ENCODE measurements at places on chromosomes 16 and 17. TPM values are rescaled to one million over a fixed set of nuclear protein-coding genes. Genes with fewer than 3 reads are reported as not detected.
A peak's percentile ranks its signal among the peaks of the same experiment; 100 is the strongest.

TBC1D3K gene
- polyA plus RNA-seq, result not detected

PRAC1 gene
- not detected for polyA plus RNA-seq

MC1R gene
- polyA plus RNA-seq, result 4.3 TPM

BPTF gene
- polyA plus RNA-seq, result 107 TPM

C16orf92 gene
- polyA plus RNA-seq, result not detected

NOG gene
- 0.58 TPM for polyA plus RNA-seq

MPP2 gene
- polyA plus RNA-seq, result 33.5 TPM

DNA sequence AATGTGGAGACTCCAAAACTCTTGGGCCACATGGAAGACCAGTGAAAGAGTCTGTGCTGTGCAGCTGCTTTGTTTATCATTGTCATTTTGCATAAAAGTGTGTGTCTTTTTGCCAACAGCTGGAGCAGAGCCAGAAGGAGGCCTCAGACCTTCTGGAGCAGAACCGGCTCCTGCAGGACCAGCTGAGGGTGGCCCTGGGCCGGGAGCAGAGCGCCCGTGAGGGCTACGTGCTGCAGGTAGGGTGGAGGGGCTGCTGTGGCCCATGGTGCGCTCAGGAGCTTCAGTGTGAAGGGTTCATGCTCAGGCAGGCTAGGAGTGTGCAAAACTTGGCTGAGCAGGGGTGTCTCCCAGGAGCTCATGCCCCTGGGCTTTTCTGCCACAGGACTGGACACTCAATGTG lies 45.0 kb downstream of the PLD6 start:
- no peak for DNase-seq

GRCh38 chr16:85652431-85653221 lies 36.1 kb downstream of the GINS2 start:
- DNase-seq, result no peak

DNA sequence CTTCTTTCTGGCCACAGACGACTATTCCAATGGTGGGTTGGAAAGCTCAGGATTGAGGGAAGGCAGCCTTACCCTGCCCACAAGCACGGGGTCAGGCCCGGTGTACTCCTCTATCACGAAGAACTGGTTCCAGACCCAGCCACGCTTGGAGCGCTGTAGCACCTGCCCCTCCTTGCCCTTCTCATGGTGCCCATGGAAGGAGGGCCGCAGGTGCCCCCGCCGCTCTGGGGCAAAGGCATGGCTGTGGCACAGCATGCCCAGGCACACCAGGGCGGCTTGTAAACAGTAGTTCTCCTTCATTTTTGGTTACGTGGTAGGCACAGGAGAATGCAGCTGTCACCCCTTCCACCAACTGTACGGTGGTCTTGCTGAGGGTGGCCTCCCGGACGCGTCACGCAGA lies 117.3 kb downstream of the CDH11 start:
- no peak for DNase-seq

- no peak for DNase-seq
These were observed 115.4 kb downstream of the METRNL start for GRCh38 chr17:83194761-83195329.

GRCh38 chr17:7465597-7466275 lies 13.7 kb downstream of the ZBTB4 start:
- DNase-seq, result no peak

- no peak for DNase-seq
These were observed 41.1 kb upstream of the IL34 start for GRCh38 chr16:70605283-70605657.

DNA sequence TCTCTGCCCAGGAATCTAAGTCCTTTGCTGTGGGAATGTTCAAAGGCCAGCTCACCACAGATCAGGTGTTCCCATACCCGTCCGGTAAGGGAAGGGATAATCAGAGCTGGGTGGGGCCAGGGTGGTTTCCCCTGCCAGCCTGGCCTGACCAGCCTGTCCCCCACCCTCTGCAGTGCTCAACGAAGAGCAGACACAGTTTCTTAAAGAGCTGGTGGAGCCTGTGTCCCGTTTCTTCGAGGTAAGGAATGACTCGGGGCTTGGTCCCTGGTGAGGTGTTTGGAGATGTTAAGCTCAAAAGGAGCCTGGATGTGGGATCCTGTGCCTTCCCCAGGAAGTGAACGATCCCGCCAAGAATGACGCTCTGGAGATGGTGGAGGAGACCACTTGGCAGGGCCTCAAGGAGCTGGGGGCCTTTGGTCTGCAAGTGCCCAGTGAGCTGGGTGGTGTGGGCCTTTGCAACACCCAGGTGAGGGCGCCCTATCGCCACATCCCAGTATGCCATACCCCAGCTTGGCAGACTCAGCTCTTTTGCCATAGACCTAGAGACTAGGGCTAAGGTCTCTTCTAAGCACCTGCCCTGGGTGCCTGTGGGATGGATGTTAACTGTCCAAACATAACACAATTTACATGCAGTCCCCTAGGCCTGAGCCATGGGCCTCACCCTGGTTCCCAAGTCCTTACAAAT lies 997 bp downstream of the ACADVL start:
- DNase-seq, result no peak

DNA sequence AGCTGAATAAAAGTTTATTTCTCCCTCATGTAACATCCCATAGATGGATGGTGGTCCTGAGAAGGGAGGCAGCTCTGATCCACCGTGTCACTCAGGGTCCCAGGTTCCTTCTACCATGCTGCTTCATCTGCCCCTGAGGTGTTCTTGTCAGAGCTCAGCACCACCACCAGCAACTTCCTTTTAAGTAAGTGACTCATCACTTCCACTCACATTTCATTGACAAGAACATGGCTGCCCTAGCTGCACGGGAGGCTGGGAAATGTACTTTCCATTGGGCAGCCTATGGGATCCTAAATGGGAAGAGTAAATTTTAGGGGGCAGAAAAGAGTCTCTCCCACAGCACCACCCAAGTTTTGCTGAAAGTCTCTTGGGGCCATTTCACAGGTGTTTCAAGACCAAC lies 134.7 kb downstream of the USP31 start:
- DNase-seq, result no peak

- DNase-seq, result no peak
These were observed 84.4 kb upstream of the NKD1 start for GRCh38 chr16:50463581-50464324.

- DNase-seq, result no peak
These were observed 5.1 kb downstream of the ELMO3 start for GRCh38 chr16:67204076-67204475.

DNA sequence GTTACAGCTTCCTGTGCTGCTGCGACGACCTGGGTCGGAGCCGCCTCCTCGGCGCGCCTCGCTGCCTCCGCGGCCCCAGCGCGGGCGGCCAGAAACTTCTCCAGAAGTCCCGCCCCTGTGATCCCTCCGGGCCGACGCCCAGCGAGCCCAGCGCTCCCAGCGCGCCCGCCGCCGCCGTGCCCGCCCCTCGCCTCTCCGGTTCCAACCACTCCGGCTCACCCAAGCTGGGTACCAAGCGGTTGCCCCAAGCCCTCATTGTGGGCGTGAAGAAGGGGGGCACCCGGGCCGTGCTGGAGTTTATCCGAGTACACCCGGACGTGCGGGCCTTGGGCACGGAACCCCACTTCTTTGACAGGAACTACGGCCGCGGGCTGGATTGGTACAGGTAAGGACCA lies 746 bp downstream of the HS3ST2 start:
- peak; percentile 7 for DNase-seq

GRCh38 chr17:44917456-44917855 lies 2.2 kb upstream of the GFAP start:
- no peak for DNase-seq

DNA sequence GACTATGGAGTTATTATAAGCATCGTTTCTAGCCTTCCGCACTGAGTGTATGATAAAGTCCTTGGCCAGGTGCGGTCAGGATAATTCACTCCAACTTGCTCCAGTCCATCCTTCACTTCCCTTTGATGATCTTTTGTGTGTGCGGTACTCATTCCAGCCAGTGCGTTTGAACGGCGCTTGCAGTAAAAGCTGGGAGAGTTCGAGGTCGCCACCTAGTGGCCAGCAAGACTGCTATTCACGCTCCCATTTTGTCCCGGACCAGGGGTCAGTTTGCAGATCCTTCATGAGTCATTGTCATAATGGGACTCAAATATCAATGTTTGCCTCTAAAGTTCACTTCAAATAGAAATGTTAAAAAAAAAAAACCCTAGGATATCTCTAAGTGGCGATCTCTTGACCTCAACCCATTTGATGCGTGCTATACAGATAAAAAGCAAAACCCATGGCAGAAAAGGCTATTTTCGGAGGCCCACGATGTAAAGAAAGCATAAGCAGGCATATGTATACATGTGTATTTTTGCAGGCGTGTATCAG lies 417.1 kb downstream of the TMEM114 start:
- peak; percentile 72 for DNase-seq

- DNase-seq, result peak; percentile 39
These were observed 106.4 kb downstream of the SLC39A11 start for GRCh38 chr17:72985882-72986720.

GRCh38 chr17:36602030-36602748 lies 806 bp downstream of the MRM1 start:
- DNase-seq, result no peak

GRCh38 chr17:67644061-67644460 lies 73.7 kb upstream of the NOL11 start:
- no peak for DNase-seq

DNA sequence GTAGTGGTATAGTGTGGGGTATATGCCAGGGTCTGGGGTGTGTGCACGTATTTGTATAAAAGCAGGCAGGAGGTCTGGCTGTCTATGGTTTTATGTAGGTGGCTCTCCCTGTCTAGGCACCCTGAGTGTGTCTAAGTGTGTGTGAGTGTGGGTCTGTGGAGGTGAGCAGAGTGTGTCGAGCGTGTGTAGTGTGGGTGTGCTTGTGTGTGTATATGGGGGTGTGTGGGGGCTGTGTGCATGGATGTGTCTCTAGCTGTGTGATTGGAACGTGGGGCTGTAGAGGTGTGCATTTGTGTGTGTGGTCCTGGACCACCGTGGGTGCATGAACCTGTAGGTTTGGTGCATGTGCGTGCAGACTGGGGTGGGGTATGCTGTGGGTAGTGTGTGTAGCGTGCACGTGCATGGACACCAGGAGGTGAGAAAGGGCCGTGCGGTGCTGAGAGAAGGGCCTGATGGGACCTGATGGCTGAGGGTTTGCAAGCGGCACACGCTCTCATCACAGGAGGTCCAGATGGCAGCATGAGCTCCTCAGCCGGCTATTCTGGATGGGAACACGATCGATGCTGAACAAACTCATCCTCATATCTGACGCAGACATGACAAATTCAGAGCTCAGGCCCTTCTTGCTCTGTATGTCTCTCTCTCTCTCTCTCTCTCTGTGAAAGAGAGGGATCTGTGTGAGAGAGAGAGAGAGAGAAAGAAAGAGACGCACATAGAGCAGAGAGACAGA lies 27.7 kb downstream of the SPACA3 start:
- DNase-seq, result peak; percentile 23

- no peak for DNase-seq
These were observed 297.1 kb upstream of the MAF start for GRCh38 chr16:79897453-79898146.

DNA sequence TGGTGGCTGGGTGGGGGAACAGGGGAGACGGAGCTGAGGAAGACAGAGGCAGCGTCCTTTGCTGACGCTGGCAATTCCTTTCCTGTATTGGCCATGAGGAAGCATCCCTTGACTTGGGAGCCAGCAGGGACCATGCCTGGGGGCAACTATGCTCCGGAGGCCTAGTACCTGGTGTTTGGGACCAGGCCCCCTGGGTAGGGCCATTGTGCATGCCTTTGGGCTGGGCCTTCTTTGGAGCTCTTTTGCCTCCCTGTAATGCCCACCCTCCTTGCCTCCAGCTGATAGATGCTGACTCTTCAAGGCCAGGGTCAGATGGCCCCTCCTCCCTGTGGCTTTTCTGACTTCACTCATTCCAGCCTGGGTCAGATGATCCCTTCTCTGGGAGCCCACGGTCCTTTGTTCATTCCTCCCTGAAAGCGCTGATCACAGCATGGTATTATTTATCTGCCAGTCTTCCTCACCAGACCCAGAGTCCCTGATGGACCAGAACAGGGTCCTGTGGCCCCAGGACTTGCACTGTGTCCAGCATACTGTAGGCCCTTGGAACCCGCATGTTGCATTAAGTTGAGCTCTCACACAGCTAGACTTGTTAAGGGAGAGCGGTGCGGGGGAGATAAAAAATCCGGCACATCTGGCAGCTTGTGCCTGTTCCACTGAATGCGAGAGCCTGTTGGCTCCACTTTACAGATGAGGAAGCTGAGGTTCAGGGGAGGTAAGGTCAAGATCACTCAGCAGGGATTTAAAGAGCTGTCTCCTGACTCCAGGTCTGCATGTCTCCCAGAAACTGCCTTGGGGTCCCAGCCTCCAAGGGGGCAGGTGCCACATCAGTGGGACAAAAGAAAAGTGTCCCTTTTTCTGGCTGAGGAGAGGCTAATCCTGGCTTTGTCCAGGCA lies 2.9 kb downstream of the STARD3 start:
- DNase-seq, result no peak

GRCh38 chr17:67853703-67854102 lies 28.4 kb downstream of the BPTF start:
- no peak for DNase-seq

DNA sequence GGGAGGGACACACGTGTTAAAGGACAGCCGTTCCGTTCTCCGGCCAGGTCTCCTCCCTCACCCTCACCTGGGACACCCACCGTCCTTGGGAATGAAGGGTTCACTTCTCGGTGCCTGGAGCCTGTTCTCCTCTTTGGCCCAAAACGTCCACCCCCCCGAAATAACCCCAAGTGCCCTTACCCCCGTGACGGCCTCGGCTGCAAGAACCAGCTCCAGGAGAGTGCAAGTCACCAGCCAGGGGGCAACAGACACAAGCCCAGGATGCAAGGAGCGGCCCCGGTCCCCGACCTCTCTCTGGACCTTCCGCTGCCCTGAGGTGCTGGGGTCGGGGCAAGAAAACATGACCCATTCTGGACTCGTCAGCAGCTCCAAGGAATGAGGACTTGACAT lies 20.0 kb upstream of the UBE2I start:
- DNase-seq, result no peak

- no peak for DNase-seq
These were observed 7.4 kb upstream of the SCIMP start for GRCh38 chr17:5241861-5242671.

GRCh38 chr17:36707904-36708303 lies 106.5 kb downstream of the MRM1 start:
- no peak for DNase-seq

DNA sequence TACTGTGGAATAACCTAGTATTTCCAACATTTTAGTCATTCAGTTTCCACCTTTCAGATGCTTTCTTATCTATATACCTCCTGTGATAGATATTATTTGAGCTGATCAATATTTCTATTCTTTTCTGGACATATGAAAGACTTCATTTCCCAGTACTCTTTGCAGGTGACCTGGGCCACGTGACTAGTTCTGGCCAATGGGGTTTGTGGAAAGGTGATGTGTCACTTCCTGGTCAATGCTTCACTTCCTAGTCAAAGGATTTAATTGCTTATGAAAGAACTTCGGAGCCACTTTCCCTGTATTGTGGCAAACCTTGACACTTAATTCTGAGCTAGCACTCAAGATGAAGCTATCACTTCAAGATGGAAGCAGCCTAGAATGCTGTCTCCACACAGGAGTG lies 248.9 kb upstream of the FOXF1 start:
- no peak for DNase-seq

DNA sequence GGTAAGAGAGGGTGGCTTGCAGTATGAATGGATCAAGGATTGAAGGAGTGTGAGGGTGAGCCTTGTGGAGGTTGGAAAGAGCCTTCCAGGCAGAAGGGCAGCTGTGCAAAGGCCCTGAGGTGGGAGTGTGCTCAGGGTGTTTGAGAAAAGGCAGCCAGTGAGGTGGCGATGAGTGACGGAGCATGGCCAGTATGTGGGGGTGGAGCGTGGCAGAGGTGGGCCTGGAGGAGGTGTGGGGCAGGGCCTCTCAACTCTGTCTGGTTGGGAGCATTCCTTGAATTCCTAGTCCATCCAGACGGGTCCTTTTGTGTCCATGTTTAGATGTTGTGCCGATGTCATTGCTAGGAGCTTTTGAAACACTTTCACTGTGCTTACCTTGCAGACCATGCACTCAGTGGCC lies 51.3 kb downstream of the EPN2 start:
- DNase-seq, result no peak
